ENCODE measurements at places on chromosomes 4 and X.

- DNase-seq = no peak
These were observed 460.4 kb downstream of the RAPGEF2 start for GRCh38 chr4:159563257-159563656.

DNA sequence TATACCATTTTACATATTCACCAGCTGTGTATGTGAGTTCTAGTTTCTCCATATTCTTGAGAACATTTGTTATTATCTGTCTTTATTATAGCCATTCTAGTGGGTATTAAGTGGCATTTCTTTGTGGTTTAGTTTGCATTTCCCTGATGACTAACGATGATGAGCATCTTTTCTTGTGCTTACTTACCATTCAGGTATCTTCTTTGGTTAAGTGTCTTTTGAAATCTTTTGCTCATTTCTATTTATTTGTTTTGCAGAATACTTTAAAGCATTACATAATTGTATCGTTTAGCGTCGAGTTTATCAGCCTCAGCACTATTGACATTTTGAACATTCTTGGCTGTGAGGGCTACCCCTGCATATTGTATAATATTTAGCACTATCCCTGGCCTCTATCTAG, 85.4 kb downstream of the FRMPD4 start:
- no peak for DNase-seq

DNA sequence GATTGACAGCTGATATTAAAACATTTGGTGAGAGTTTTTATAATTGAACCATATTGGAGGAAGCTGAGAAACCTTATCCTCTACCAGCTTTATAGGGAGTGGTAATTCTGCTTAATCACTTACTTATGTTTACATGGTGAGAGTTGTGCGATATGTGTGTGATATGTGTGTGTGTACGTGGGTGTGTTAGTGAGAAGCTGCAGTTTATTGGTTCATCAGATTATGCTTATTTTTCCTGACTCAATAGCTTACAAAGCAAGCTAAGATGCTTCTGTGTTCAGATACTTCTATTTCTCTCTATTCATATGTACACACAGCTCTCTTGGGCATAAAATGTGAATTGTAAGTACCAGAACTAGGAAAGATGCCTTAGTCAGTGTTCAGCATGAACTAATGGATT, 343.7 kb downstream of the GRIA2 start:
- no peak for DNase-seq

DNA sequence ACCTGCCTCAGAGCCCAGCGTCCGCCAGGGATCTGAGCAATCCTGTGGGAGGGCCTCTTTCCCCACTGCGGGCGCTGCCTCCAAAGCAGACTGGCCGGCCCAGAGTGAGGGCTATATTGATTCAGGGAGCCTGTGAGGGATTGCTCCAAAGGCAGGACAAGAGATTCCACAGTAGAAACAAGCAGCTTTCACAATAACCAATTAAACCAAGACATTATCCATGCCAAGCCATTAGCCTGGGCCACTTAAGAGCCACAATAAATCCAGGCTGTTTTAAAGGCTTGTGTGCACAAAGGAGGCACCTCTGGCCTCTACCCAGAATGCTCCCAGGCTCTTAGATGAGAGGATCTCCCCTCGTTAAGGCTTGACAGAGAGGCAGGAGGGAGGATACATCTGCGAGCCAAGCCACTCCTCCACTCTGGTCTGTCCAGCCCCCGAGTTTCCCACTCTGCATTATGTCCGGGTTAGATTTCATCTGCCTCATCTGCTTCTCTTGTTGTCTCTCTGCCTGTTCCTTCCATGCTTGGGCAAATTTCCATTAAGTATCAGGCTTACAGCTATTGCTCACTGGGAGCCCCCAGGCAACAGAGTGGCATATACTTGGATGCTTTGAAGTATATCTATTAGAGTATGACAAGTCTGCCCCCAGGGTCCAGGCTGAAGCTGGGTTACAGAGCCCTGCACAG, 357.9 kb downstream of the UNC5C start:
- no peak for DNase-seq

DNA sequence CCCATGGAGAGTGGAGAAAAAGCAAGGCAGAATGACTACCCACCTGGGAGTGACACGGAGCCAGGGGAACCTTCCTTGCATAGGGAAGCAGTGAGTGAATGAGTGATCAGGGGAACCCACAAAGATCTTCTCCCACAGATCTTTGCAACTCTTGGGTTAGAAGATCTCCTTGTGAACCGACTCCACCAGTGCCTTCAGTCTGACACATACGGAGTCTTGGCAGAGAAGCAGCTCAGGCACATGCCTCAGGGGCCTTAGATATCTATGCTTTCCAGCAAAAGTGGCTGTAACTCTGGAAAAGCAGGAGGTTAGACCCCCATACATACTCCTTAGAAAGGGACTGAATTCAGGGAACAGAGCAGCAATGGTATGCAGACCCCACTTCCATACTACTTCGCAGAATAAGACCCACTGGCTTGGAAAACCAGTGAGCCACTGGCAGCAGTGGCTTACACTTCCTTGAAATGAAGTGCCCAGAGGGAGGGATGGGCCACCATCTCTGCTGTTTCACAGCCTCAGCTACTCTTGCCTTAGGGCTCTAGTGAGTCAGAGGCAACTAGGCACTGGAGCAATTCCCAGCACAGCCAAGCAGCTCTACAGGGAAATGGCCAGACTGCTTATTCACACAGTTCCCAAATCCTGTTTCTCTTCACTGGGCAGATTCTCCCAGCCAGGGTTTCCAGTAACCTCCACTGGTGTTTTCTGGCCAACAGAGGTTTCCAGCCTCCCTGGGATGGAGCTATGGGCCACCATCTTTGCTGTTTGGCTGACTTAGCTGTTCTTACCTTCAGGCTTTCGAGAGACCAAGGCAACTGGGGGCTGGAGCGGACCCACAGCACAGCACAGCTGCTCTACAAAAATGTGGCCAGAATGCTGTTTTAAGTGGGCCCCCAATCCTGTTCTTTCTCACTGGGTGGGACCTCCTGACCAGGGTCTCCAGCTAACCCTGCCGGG, 82.8 kb upstream of the TCEAL2 start:
- DNase-seq = no peak

DNA sequence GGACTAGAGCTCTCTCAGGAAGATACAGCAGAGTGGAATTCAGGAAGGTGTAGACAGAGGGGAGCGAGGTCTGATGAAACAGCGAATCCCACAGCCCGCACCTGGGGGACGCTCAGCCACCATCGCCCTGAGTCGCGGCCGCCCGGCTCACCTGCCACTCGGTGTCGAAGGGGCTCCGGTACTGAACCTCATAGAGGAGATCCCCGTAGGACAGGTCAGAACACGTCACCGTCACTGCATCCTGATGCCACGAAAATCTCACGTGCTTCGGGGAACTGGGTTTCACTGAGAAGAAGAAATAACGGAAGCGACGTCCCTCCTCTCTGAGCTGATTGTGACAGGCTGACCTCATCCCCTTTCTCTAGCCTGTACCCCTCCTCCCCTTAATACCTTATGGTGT, 10.2 kb downstream of the CRLF2 start:
- no peak for DNase-seq

GRCh38 chr4:152024881-152025280, 264.1 kb upstream of the GATB start:
- peak; percentile 23 for DNase-seq

- DNase-seq = no peak
These were observed 116.9 kb upstream of the GABRA2 start for GRCh38 chr4:46506876-46507275.

DNA sequence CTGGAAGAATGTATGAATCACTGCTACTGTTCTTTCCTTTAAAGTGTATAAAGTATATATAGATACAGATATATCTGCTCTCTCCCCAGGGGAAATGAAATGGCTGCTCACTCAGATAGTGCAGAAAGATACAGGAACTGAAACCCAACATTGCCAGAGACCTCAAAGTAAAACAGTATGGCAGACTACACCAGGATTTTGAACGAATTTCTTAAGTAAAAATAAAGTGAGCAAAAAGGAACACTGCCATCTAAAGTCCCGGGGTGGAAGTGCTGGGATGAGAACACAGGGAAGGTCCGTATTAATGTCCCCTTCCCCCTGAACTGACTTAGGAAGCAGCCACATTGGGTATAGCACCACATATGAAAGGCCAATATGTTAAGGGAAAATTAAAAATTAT, 93.4 kb downstream of the TMA16 start:
- no peak for DNase-seq

DNA sequence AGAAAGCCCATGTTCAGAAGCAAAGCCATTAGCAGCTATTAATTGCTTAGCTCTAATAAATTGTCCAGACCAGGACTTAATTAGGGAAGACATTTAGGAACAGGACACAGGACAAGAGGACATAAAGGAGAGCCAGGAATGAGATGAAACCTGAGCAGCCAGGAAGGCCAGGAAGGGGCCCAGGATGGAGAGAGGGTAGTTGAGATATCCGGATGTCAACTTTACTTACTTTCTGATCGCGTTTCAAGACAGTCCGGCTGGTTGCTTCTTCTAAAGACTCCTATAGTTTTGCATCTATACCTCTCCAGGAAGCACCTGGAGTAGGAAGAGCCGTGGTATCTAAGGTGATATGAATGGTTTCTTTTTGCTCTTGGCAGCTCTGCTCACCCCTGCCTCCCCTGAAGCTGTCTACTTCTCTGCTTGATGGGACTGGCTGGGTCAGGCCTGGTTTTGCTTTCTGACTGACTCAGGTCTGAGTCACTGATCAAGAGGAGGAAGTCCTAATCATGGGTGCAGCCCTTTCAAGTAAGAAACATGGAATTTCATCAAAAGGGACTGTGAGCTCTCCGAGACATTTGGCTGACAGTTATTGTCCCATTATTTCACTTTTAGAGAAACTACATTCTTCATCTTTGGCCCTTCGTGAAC, 733.3 kb downstream of the RPA4 start:
- no peak for DNase-seq

DNA sequence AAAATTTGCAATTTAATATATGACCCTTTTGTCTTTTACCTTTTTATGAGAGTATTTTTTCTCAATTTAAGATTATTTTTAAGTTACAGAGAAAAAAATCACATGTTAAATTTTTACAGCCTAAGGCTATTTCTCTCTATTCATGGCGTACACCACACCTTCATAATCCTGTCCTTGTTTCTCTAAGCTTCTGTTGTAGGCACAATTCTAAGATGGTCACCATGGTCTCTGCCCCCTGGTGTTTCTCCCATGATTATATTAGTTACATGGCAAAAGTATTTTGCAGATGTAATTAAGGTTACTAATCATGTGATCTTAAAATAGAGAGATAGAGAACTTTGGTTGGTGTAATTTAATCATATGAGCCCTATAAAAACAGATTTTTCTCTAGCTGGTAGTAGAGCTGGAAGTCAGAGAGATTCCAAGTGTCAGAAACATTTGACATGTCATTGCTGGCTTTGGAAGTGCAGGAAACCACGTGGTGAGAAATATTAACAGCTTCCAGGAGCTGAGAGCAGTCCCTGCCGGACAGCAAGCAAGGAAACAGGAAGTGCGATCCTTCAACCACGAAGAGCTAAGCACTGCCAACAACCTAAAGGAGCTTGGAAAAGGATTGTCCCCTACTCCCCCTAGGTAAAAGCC, 89.8 kb downstream of the EIF4E start:
- DNase-seq = no peak

- DNase-seq = no peak
These were observed 1.8 kb downstream of the SH3BP2 start for GRCh38 chr4:2794486-2795299.

DNA sequence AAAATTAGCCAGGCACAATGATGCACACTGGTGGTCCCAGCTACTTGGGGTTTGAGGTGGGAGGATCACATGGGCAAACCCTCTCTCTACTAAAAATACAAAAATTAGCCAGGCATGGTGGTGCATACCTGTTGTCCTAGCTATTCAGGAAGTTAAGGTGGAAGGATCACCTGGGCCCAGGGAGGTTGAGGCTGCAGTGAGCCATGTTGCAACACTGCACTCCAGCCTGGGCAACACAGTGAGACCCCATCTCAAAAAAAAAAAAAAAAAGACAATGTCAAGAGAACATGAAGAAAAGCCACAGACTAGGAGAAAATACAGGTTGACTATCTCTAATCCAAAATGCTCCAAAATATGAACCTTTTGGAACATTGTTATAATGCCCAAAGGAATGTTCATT, 153.8 kb downstream of the NEK1 start:
- no peak for DNase-seq

GRCh38 chr4:127400731-127401346, 231.9 kb upstream of the INTU start:
- no peak for DNase-seq

DNA sequence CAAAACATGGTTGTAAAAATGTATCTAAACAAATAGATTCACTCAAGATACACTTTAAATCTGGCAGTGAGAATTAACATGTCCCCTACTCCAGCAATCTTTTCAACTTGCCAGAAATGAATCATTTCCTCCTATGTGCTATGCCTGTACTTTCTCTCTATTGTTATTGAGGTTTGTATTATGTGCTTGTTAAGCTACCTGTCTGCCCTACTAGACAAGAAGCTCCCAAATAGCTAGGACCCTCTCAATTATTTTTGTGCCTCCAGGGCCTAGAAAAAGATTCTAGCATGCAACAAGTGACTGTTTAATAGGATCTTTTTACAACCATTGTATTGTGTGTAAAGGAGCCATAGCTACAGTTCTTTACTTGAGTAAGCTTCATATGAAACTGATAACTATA, 3.5 kb upstream of the SAP30 start:
- peak; percentile 15 for DNase-seq

DNA sequence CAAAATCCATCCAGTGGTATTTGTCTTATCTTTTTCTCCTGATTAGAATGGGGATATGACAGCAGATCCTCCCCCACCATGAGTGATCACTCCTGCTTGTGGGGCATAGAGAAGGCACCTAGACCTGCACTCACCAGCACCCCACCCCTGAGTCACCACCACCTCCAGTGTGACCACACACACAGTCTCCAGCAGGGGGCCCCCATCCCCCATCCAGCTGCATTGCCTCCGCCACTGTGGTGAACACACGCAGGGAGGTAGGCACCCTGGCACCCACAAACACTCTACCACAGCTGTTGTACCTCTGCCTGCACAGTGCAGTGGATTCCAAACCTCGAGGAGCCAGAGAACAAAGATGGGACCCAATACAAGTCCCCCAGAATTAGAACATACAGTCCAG, 9.0 kb upstream of the MAGEA8 start:
- DNase-seq = peak; percentile 66

DNA sequence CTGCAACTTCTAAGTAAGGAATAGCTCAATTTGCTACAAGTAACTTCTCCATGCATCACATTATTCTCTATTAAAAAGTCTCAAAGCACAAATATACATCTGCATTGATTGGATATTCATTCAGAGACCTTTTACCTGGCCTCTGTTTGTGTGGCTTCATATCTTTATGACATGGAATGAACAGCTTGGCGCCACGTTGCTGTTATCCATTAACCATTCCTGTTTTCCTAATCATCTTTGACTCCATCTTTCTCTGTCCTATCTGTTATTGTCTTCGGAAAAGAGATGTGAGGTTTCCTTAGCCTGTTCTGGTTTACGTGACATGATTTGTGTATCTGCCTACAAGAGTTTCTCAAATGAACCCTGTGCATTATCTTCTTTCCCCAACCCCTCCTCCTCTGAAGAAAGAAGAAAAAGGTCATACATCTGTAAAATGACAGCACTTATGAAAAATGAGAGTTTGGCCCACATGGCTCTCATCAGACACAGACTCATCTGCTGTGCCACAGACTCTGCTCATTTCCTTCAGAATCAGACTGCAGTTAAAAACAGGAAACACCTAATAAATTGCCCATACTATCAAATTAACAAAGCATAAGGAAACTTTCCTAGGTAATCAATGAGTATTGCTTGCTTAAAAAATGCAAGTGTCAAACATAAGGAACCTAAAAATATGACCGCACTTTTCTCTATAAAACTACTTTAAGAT, 347.6 kb upstream of the FAM241A start:
- no peak for DNase-seq
